ENCODE measurements at places on chromosomes 16 and 17.
A peak's percentile ranks its signal among the peaks of the same experiment; 100 is the strongest.

GRCh38 chr17:39774047-39774446 is 36.3 kb downstream of the GRB7 start:
- DNase-seq: no peak

GRCh38 chr17:77217123-77217522 is 76.4 kb downstream of the SEC14L1 start:
- DNase-seq: no peak

DNA sequence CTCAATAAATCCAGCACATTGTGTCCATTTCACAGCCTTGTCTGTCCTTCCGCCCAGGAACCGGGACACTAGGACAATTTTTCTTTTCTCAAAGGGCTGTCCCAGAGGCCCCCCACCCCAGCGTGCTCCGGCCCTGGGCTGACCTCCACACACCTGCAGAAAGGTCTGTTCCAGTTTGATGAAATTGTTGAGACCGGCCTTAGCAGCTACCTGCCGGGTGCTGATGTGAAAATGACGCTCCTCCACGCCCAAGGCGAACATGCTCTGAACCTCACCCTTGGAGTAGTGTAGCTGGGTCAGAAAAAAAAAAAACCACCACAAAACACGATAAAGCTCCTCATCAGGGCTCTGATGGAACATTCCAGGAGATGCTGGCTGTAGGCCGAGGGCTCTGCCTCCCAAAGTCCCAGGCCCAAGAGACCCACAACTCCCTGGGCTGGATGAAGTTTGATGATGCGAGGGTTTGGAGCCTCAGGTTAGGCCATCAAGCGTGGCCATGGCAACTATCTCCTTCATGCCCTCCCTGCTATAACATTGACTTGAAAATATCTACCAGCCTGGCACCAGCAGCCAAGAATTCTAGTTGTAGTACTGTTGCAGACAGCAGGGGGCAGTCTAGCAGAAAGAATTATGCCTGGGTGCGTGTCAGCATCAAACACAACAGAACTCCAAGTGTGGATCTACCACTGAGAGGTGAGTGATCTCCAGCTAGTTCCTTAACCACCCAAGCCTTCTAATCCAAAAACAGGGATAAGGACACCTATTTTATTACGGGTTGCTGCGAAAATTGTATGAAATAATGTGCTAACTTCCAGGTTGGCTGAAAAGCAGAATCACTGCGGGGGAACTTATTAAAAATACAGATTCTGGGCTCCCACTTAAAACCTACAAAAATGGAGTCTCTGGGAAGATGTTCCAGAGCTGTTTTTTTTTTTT is 62.1 kb downstream of the RMI2 start:
- DNase-seq: peak; percentile 51

DNA sequence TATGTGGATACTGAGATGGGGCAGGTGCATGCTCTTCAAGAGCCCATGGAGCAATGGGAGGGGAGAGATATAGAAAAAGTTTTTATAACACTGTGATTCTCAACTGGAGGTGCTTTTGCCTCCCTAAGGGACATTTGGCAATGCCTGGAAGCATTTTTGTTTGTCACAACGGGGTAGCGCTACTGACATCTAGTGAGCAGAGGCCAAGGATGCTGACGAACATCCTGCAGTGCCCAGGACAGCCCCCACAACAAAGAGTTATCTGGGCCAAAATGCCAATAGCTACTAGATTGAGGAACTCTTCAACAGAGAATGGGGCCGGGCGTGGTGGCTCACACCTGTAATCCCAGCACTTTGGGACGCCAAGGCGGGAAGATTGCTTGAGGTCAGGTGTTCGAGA is 67.2 kb upstream of the CLEC3A start:
- no peak for DNase-seq

DNA sequence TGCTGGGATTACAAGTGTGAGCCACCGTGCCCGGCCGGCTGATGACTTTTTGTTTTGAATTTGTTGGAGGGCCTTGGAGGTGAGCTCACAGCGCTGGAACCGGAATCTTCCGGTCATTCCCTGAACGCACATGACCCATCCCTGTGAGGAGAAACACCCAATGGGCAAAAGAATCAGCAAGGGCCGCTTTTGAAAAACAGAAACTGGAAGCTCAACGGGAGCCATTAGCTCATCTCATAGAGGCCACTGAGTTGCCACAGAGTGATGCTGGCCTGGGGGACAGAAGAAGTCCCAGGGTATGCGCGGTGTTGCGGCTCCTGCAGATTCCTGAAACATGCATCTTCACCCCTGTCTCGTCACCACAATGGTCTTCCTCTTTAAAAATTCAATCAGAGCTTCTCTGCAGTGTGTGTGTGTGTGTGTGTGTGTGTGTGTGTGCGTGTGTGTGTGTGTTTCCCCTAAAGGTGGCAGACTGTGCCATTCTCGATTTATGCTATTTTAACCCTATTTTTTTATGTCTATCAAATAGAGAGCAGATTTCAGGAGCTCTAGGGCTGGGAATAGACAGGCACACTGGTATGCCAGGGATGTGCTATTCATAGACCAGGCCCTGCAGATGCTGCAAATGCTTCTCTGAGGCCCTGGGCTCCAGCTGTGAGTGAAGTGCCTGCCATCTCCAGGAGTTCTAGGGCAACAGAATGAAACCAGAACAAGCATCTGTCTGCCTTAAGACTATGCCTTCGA is 68.3 kb downstream of the MARCHF10 start:
- DNase-seq: no peak

DNA sequence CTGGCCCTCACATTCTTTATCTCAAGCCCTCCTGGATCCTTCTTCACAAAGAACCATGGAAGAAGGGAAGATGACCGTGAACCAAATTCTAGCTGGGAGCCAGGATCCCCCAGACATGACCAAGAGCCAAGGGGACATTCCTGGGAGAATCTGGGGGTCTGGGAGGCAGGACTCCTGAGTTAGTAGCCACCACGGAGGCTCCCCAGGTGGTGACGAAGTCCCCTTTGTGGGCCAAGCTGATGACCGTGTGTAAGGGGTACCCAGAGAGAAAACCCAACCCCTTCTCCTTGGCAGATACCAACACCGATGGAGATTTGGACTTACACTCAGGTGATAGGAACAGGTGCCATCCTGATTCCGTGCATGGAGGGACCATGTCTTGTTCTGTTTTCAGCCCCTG is 6.8 kb upstream of the GFAP start:
- DNase-seq: no peak

GRCh38 chr16:30527635-30528178 is 1.3 kb upstream of the ZNF768 start:
- no peak for DNase-seq

DNA sequence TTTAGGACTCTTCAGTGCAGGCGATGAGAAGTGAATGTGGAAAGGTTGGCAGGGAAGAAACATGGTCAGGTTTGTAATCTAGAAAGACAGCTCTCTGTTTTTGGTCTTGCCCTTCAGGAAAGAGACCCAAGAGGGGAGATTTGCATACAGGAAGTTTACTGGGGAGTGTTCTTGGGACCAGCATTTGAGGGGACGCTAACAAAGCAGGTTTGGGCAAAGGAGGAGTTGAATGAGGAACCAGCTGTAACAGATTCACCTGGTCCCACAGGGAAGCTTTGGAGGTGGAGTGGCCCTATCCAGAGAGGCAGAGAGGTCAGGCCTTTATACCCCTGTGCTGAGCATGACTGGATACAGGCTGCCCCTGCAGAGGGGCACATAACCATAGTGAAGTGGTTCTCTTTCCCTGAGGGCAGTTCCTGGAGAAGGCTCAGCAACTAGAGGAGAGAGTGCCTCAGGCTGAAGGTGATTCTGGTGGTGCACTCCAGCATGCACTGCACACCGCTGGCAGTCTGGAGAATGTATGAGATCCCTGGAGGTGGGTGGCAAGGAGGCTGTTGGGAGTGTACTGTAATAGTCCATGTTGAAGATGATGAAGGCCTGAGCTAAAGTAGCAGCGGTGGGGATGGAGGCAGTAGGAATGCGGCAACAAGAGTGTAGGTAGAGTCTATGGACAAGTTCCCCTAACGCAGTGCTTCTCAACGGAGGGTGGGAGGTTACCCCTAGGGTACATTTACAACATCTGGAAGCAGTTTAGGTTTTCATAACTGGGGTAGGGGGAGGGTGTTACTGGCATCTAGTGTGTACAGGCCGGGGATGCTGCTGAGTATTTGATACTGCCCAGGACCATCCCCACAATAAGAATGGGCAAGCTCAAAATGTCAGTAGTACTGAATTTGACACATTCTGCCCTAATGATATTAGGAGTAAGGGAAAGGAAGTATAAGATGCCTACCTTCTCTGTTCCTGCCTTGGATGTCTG is 37.2 kb downstream of the MAP2K6 start:
- no peak for DNase-seq

DNA sequence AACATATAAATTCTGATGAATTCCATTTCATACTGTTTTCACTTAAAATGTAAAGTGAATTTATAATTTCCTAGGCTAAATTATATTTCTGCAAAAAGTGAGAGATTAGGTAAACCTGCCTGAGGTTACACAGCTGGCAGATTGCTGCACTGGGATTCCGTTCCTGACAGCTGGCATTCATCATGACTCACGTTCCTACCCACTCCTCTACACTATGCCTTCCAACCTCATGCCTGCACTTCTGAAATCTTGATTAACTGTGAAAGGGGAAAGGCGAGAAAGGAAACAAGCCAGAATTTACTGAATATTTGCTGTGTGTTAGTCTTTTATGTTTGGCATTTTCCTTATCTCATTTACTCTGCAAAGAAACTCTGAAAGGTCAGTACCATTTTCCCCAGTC is 73.3 kb upstream of the MON1B start:
- no peak for DNase-seq

DNA sequence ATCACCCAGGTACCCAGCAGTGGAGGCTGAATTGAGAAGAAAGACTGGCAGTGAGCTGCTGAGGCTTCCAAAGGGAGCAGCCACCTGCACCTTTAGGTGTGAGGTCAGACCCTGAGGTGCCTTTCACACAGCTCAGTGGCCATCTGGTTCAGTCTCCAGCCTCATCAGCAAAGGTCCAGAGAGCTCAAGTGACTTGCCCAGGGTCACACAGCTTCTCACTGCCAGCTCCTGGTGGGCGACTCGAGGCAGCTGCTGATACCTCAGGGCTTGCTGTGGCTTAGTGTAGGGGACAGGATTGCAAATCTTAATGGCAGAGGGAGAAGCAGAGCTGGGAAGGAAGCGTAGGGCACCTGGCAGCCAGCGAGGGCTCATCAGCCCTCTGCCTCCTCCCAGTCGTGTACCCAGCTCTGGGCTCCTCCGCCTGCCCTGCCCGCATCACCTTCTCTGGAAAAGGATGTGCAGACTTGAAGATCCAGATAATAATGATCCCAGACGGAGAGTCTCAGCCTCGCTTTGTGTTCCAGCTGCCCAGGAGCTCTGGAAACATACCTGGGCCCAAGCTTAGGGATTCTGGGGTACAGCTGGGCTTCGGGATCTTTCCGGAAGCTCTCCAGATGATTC is 165.3 kb upstream of the GSE1 start:
- no peak for DNase-seq

- no peak for DNase-seq
Measured at GRCh38 chr16:30380803-30381208, 1.6 kb downstream of the SEPTIN1 start.

DNA sequence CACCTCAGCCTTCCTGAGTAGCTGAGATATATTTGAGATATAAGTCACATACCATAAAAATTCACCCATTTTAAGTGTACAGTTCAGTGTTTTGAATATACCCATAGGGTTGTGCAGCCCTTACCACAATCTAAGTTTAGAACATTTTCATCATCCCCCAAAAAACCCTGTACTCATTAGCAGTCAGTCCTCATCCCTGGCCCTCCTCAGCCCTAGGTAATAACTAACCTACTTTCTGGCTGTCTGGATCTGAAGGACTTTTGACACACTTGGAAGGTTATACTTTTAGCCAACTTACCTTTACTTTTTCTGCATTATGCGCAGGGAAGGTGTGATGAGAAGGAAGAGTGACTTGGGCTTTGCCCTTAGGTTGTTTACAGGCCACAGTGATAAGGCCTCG is 4.0 kb upstream of the PLEKHG4 start:
- no peak for DNase-seq

GRCh38 chr16:88430524-88431446 is 22.3 kb upstream of the ZFPM1 start:
- peak; percentile 31 for DNase-seq

DNA sequence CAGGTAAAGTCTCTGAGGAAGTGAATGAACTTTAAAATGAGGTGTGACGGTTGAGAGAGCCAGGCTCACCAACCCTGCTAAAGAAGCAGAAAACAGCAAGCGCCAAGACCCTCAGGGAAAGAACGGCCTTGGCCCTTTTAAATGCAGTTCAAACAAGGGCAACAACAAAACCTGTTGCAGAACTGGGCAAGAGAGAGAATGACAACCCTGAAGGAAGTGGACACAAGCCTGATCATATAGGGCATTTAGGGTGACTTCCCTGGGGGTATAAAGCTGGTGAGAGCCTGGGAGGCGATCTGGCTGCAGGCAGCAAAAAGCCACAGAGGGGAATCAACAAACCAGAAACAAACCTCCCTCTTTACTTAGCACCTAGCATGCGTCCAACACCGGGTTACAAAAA is 1.0 kb downstream of the CPPED1 start:
- no peak for DNase-seq

DNA sequence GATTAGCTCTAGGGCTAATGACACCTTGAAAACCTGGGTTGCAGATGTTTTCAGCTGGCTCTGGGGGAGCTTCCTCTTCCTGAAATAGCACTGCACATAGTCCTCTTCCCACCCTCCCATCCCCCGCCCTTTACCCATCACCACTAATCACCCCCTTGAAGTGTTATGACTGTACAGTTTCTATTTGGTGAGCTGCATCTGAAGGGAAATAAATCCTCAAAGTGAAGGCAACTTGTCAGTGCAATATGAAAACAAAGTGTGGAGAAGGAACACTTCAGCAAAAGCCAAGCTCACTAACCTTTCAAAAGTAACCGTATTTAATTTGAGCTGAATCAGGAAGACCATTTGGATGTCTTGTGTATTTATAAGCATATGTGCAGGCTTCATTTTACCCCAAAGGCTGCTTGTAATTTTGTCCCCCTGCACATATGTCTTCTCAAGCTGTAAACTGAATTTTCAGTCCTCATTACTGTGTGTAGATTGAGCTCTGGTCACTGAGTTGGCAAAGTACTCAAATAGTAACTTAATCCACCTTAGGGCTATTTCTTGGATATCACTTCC is 44.1 kb upstream of the CA10 start:
- no peak for DNase-seq

DNA sequence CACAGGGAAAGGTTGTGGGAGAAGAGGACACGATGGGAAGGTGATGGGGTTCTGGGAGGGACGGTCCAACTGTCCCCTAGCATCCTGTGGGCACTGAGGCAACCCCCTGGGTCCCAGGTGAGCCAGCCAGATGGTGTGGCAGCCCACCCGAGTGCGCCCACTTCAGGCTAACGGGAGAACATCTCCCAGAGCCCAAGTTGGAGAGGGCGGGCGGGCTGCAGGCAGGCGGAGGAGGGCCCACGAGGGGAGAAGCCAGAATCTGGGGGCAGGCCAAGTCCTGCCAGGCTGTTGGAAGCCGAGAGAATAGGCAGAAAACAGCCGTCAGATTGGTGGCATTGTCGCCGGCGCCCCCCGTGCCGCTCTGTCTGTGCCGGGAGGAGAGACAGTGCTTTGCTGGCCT is 13.8 kb upstream of the ABCC3 start:
- no peak for DNase-seq

- no peak for DNase-seq
Measured at GRCh38 chr16:77213542-77214106, 14.4 kb downstream of the SYCE1L start.

- DNase-seq: no peak
Measured at GRCh38 chr17:18042983-18043382, 3.8 kb downstream of the GID4 start.

Data from activated T-cell treated with anti-CD3 and anti-CD28 coated beads for 4 hours (primary cell).